Spleen (tissue), 13 donors: ENCODE measurements at places on chromosomes 5 and 9.

DNA sequence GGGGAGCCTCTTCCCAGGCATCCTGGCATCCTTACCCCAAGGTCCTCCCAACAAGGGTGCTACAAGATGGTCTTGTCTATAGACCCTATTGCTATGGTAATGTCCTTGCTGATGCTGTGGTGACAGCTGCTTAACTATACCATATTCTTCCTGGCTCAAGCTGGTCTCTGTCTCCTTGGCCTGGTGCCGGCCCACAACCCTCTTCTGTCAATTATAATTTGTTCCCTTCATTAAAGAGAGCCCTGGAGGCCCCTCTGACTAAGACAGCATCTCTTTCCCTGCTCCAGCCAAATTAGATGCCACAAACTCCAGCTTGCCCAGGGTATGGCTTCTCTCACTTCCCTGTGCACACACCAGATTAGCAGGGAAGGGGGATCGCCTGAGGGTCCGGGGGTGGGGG, 86.7 kb downstream of the PSD2 start:
- no peak for DNase-seq

- no peak for DNase-seq
Measured at GRCh38 chr5:132434416-132435286, 55.9 kb downstream of the IRF1 start.

DNA sequence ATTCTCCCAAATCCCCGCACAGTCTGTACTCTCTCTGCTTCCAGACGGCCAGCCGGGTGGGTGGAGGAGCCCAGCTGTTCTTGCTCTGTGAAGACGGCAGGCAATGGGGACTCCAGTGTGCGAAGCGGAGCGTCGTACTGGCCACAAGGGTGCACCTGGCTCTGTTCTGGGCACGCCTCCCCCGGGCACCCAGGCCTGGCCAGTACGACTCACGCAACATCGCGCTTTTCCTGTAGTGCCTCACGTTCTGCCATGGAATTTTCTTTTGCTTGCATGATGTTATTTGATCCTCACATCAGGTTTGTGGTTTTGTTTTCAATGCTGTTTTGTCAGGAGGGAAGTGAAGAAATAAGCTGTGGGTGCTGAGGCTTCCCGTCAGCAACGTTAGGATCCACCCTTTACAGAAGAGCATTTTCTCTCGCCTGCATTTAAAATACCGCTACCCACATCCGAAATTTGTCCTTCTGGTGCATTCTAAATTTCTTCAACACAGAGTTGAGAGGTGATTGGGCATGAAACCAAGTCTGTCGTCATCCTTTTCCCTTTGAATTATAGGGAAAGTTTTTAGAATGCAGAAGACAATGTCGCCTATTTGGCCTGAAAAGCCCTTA, 311.7 kb downstream of the TRIM36 start:
- peak; percentile 73 for DNase-seq

- DNase-seq: peak; percentile 92
Measured at GRCh38 chr5:73451224-73452130, 2.9 kb upstream of the FOXD1 start.

- DNase-seq: no peak
Measured at GRCh38 chr9:23736293-23736692, 89.7 kb downstream of the ELAVL2 start.

DNA sequence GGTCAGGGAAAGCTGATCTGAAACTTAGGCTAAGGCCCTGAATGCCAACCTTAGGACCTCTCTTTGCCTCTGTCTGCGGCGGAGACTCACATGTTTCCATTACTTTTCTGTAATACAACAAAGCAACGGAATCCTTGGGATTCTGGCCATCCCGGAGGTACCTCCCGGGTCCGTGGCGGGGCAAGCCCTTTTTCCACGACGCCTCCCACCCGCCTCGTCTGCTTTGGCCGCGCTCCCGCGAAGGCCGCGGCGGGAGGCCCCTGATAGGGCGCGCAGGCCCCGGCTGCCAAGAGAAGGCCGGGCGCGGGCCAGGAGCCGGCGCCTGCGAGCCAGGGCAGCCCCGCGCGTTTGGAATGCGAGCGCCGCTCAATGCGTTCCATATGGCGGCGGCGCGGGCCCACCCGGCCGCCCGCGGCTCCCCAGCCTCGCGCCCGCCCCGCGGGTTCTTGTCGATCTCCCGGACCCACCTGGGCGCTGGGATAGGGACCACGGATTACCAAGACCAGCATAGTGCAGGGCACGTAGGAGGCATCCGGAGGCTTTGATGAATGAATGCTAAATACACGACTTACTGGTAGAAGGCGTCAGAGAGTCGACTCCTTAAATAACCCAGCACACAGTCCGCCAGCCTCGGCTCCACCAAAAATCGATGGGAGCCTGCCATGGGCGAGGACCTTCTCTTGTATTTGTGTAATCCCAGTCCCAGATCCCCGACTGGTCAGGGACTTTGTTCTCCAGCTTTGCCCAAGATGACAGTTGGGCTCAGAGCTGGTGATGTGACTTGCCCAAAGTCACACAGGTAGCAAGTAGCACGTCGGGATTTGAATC, 17.5 kb upstream of the PHF19 start:
- no peak for DNase-seq

DNA sequence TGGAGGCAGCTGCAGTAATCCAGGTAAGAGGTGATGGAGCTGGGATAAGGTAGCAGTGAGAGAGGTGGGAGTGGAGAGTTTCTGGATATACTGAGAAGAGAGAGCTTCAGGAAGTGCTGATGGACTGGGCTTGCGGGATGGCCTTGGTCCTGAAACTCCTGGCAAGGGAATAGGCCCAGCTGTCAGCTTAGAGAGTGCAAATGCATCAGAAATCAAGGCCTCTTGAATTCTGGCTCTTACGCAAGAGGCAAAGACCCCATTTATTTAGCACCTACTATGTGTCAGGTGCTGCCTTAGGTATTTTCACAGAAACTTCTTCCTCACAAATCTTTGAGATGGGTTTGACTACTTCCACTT, 227.2 kb upstream of the MAP3K1 start:
- no peak for DNase-seq

GRCh38 chr5:14178091-14178490, 34.9 kb downstream of the TRIO start:
- no peak for DNase-seq

DNA sequence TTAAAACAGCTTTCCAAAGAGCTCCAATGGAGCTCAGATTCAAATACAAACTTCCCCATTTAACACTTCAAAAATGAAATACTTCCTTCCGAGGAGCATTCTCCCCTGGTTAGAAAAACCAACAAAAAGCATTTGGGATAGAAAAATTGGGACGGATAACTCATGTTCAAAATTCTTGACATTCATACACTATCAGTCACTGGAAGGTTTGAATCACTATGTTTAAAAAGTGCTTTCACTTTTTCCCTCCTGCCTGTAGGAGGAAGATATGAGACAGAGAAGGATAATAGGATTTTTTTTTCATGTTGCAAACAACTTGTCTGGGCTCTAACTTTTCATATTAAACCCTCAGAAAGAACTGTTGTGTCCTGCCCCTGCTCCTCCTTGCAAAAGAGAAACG, 412.0 kb downstream of the ACTL7B start:
- no peak for DNase-seq

GRCh38 chr9:130864541-130864940, 29.5 kb downstream of the ABL1 start:
- peak; percentile 10 for DNase-seq

- DNase-seq: peak; percentile 74
Measured at GRCh38 chr5:177314376-177315342, 3.0 kb upstream of the MXD3 start.

GRCh38 chr5:125775896-125776295, 647.3 kb upstream of the GRAMD2B start:
- DNase-seq: no peak

GRCh38 chr9:23789529-23790254, 36.3 kb downstream of the ELAVL2 start:
- no peak for DNase-seq

DNA sequence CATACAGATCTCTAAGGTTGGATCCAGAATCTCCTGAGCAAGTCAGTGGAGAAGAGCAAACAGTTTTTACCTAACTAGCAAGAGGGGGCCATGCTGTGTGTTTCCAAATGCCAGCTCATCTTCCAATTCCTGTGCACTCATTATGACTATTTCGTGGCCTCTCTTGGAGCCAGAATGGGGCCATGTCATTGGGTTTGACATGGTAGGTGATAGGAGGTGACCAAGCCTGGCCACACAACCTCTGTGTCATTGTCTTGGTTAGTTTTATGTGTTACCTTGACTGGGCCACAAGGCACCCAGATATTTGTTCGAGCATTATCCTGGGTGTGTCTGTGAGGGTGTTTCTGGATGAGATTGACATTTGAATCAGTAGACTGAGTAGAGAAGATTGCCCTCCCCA, 206.2 kb downstream of the HSPA4 start:
- DNase-seq: no peak

GRCh38 chr5:163505368-163506094, at the start of gene MAT2B:
MAT2B (plus strand) TSS chr5:163505619; CDS start chr5:163505687, 68 bp downstream.
- DNase-seq: peak; percentile 99

- no peak for DNase-seq
Measured at GRCh38 chr9:37732086-37732741, 21.4 kb upstream of the TRMT10B start.

DNA sequence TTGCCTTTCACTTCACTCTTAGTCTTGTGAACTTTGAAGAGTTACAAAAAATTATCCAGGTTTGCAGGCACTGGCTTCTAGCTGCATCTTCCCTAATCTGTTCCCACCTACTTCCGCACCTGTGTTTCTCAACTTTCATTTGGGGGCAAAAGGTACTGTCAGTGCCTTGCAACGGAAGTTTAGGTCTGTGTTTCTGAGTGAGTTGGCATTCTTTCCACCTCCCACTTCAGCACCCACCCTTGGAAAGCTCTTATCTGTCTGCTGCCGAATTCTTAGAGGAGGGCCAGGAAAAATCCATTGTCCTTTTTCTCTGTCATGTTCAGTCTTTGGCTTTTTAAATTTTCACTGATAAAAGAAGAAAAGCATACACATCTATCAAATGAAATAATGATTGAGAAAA, 89.7 kb upstream of the RASGRF2 start:
- no peak for DNase-seq

DNA sequence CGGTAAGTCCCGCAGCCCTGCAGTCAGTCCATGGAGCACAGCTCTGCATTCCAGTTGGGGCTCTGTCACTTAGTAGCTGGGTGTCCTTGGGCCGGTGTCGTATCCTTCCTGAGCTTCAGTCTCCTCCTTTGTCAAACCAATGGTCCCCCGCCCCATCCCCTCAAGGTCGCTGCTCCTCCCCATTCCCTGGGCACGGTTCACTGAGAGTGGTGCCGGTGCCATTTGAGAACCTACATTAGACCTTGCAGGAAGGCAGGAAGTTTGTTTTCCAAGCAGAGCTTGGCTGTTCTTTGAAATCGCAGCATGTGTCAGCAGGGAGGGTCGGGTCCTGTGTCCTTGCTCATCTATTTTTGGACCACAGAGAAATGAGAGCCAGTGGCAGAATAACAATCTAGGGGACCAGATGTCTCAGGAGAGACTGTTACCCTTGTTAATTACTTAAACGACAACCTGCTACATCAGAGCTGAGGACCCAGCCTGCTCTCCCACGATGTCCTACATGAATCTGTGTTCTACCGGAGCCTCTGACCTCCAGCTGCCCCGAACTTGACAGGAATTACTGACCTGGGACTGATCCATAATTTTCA, 21.7 kb upstream of the BARHL1 start:
- DNase-seq: peak; percentile 86

DNA sequence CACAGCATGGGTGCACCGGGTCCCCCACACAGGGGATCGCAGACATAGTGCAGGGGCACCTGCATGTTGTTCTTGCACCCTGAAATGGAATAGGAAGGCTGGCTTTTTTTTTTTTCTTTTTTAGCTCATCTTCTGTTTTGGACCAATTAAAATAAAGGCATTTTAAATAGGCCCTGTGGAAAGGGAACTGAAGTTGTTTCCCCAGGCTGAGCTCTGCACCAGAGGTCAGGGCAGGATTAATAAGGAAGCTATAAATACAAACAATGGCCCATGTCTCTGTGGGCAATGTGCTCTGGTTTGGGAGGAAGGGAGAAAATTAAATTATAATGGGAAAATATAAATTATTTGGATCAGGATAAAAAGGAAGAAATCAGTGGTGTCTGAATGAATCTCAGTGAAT, 21.2 kb upstream of the KCNMB1 start:
- no peak for DNase-seq
